ENCODE measurements at places on chromosomes 1 and 21.

DNA sequence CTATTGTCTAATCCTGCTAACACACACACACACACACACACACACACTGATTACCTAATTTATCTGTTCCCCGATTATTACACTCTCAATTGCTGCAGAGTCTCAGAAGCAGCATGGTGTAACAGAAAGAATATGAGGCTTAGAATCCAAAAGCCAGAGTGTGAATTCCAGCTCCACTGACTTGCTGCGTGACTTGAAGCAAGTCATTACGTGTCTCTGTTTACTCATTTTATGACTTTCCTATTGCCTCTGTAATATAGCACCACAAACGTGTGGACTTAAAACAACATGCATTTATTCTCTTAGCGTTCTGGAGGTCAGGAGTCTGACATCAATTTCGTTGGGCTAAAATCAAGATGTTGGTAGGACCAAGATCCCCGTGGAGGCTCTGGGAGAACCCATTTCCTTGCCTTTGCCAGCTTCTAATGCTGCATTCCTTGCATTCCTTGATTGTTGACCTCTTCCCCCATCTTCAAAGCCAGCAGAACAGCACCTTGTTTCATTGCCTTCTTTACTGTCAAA is 55.9 kb upstream of the ATP5PO start:
- no peak for DNase-seq

GRCh38 chr1:179550746-179551682 is 24.7 kb downstream of the NPHS2 start:
- DNase-seq = no peak

DNA sequence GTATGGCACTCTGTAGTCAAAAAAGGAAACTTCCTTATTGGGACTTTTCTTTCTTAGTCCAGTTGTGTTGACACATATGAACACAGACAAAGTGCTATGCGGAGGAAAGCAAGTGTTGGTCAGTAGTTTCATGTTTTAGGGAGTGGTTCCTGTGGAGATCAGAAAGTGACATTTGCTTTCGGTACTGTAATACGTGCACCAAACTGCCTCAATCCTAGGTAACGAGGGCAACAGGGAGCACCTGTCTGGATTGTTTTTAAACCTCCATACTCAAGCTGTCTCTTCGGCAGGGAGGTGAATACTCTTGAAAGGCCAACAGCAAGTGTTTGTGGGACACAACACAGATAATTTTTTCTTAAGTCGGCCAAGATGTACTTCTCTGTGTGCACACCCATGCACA is 9.1 kb downstream of the RHOU start:
- no peak for DNase-seq

DNA sequence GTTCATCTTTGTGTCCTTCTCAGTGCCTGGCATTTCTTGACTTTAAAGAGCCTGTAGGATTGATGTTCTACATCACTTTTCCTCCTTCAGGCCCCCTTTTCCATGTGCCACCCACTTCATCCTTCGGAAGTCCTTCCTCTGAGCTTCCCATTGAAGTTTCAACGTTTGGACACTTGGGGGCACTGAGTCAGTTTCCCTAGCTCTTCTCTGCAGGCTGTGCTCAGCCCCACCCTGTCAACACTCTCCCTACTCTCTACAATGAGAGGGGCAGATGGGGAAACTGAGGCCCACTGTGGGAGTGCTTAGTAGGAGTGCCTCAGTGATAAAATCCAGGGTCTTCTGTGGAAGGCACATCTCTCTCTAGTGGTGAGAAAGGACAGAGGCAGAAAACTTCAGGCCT is 11.9 kb downstream of the KCNJ10 start:
- DNase-seq = no peak

- DNase-seq = no peak
Observed at GRCh38 chr1:243388276-243388675, 132.4 kb downstream of the SDCCAG8 start.

DNA sequence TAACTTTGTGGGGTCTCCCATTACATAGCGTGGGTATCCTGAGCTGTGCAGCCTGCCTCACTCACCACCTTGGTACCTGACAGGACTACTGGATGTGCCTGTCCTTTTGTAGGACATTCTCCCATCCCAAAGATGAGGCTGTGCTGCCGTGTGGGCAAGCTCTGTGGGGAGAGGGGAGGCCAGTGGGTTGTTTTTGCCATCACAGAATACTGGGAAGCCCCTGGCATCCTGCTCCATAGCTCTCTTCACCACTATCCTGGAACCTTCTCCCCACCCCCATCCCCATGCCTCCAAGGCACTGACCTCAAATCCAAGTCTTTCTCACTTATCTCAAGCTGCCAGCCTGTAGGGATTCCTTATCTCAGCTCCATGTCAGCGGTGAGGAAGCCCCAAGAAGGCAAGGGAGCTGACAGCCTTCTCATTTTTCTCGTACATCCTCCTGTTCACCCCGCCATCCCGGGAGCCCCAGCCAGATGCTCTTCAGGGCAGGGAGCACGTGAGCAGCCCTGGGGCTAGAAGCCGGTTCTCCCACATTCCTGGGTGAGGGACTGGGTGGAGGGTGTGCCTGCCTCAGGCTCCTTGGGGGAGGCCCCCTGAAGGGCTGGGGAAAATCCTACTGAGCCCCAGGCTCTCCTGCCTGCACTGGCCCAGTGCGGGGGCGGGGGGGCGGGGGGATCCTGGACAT is 2.4 kb upstream of the ELF3 start:
- DNase-seq = no peak

- DNase-seq = no peak
Observed at GRCh38 chr1:63713627-63714481, 60.0 kb upstream of the ROR1 start.

DNA sequence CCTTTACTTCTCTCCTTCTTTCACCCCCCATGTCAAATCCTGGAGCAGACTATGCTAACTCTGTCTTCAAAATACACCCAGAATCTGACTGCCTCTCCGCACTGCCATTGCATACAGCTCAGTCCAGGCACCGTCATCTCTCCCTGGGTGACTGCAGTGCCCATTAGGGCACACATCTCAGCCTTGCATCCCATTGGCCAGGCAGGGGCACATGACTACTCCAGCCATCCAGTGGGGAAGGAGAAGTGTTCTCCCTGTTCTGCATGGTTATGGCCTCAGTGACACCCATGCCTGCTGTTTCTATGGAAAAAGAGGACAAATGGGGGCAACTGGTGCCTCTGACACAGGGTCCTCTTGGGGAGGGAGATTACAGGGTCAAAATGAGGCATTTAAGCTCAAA is 270.5 kb downstream of the MATN1 start:
- no peak for DNase-seq

DNA sequence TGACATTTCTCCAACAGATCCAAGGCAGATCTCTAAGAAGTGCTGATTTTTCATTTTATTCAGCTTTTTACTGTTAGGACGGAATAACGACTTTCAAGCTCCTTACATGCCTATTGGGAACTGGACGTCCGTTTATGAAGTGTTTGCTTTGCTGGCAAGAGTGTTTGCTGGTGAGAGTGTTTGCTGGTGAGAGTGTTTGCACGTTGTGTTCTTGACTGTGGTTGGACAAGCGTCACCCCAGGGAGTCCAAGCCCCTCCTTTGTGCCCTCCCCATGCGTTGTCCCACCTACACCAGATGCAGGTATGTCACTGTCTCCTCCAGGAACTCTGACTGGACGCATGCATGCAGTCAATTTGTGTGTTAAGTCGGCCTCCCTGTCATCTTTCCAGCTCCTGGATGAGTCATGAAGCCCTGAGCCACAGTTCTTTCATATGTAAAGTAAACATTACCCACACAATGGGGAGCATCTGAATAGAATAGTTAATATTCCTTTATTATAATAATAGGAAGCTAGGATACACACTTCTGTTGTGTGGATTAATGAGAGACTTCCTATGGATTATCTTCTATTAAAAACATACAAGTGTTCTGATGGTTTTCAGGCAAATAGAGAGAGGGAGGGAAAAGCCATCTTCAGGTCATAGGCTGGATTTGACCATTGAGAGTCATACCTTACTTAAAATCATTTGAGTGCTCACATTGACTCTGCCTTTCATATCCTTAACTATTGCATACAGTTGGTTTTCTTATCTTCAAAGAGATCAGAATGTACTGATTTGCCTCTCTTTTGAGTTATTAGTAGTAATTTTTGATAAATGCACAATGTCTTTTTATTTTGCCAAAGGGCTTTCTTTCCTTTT is 119.2 kb downstream of the GALNT2 start:
- peak; percentile 55 for DNase-seq

DNA sequence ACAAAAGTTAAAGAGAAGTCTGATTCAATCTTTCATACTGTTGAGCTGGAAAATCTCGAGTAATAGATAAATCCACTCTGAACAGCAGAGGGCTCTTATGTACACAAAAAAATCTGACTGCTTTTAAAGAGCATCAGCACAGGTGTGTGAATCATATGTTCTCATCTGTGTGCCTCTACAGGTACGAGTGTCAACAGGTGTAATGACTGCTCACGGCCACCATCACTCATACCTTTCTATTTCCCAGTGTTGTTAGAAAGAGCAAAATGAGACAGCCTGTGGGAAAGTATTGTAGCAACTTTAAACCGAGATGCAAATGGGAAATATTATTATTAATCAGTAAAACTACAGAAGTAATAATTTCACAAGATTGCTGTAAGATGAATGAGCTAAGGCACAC is 49.0 kb upstream of the SCAF4 start:
- DNase-seq = no peak

DNA sequence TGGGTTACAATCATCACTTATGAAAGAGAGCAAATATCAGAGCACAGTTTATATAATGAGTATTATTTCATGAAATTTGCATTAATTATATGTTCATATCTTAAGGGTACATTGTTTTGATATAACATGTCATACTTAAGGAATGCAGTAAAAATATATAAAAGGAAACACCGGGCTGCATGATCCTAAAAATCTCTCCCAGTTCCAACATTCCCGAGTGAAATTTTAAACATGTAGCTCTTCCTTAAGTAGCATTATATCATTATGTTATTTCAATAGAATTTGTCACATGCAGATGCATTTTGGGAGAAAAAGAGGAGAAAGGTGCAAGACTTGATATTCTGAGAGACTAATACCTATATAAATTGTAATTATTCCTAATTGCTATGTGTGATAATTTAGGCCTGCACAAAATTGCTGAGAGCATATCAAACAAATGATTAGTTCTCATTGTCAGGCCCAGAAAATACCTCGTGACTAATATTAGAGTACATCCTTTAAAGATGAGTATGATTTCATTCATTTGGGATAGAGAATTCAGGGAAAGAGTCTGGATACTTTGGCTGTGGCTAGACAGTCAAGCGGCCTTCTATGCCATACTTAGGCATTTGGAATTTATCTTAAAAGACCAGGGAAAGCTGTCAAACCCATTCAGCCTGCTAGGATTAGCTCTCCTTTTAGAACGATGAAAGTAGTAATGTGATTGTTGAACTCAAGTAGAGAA is 86.8 kb downstream of the ADGRL2 start:
- DNase-seq = no peak

All from right hindlimb (tissue), 1 donor.